ENCODE measurements at places on chromosomes 2 and 18.
A peak's percentile ranks its signal among the peaks of the same experiment; 100 is the strongest.

- no peak for DNase-seq
Measured at GRCh38 chr2:68744366-68744912, 9.8 kb downstream of the ARHGAP25 start.

- DNase-seq: no peak
Measured at GRCh38 chr2:9821805-9822445, 21.3 kb upstream of the TAF1B start.

GRCh38 chr2:216283038-216283900 is 89.0 kb downstream of the MARCHF4 start:
- DNase-seq: peak; percentile 8

- DNase-seq: no peak
Measured at GRCh38 chr2:207892716-207893402, 123.2 kb upstream of the FZD5 start.

- DNase-seq: no peak
Measured at GRCh38 chr2:10223932-10224720, 78.6 kb upstream of the HPCAL1 start.

DNA sequence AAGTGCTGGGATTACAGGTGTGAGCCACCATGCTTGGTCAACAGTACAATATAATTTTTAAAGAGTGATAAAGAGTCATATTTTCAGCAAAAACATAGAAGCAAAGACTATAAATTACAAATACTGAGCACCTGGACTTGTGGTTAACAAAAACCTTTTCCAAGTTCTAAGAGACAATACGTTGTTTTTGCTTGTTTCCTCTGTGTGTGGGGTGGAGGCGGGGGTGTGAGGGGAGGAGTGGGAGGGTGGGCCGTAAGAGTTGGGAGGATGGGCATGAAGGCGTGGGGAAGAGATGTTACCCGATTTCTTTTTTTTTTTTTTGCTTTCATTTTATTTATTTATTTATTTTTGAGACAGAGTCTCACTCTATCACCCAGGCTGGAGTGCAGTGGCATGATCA is 78.0 kb upstream of the WIPF1 start:
- no peak for DNase-seq

All from hematopoietic multipotent progenitor cell treated with erythropoietin and hydrocortisone succinate and interleukin-3 and kit ligand, for 15 days (in vitro differentiated cells).